ENCODE measurements at places on chromosomes 2 and 18.
A peak's percentile ranks its signal among the peaks of the same experiment; 100 is the strongest.

DNA sequence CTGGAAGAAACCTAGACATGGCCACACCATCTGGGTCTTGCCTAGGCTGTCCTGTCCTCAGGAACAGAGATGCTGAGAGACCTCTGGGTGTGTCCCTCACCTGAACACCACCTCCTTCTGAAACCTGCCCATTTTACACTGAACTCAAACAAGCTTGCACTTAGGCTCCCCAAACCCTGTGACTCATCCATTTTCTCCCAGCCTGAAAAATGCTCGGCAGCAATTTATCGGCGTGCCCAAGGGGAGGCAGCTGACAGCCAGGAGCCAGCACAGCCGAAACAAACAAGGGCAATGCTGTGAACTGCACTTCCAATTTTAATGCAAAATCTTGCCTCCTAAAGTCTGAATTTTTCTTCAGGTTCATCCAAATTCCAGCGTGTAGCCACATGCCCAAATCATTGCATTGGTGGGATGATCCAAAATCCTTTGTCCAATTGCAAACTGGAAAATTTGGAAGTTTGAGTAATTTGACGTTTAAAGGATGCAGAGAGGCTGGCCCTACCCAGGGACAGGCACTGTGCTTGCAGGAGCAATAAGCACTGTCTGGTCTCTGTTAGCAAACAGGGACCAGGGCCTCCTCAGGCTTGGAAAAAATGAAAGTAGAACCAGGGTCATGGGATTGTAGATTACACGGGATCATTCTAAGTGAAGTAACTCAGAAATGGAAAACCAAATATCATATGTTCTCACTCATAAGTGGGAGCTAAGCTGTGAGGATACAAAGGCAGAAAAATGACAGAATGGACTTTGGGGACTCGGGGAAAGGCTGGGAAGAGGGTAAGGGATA is 67.7 kb downstream of the GALNT14 start:
- DNase-seq, result peak; percentile 49

- no peak for DNase-seq
Measured at GRCh38 chr2:207352978-207353671, 176.6 kb upstream of the CREB1 start.

GRCh38 chr2:221170548-221170947 is 401.6 kb downstream of the EPHA4 start:
- no peak for DNase-seq

DNA sequence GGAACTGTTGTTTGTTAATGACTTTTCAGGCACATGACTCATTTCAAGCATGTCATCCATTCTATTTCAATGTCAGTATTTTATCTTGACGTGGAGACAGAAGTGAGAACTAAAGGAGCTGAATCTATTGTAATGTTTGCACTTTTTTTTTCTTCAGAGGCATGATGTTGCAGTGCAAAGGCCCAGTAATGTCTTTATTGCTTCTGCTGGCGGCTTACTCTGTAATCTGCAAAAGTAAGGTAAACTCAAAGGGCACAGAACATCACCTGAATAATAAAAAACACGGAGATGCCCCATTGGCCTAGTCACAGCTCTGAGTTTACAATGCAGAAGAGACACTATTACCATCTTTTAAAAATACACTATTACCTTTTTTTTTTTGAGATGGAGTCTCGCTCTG is 2.4 kb upstream of the CNNM3 start:
- no peak for DNase-seq

GRCh38 chr2:230423851-230424458 is 8.0 kb downstream of the SP100 start:
- DNase-seq, result no peak

- DNase-seq, result no peak
Measured at GRCh38 chr2:128593879-128594650, 275.4 kb upstream of the HS6ST1 start.

DNA sequence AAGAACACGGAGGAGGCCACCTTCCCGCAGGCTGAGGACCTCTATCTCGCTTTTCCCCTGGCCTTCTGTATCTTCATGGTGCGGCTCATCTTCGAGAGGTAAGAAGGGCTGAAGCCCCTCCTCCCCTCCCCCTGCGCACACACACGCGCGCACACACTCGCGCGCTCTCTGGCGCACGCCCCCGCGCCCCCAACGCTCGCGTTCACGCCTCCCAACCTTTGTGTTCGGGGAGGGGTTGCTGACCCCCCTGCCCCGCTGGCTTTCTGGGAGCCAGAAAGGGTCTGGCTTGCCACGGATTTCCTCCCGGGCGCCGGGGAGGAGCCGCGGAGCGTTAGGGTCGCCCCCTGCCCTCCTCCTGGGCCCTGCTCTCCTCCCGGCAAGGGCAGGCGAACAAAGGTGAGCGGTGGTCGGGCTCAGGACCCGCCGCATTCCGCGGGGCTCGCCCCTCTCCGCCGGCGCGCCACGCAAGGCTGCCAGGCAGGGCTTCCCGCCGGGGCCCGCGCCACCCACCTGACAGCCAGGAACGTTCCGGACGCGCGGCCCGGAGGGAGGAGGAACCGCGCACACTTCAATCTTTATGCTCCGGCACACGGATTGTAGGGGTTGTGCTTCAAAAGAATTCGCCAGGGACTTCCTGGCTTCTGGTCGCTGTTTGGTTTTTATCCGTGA is 583 bp downstream of the CERS6 start:
- peak; percentile 62 for DNase-seq

- DNase-seq, result no peak
Measured at GRCh38 chr18:57437766-57438671, 2.8 kb downstream of the ONECUT2 start.

DNA sequence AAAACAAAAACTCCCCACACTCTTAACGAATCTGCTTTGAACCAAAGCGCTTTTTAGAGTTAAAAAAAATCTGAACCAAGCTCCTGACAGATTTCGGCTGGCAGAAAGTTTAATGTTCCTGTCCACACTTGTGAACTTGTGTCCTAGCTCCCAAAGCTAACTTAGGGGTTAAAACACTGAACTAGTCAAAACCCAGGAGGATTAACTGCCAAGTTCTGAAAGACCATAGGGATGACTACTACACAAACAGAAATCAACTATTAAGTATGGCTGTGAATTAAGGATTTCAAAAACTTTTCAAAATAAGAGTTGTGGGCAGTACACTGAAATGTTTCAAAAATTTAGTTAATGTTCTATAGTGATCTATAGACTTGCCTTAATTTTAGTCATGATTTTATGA is 26.2 kb upstream of the CDKL4 start:
- no peak for DNase-seq

- no peak for DNase-seq
Measured at GRCh38 chr2:84713441-84713840, 167.4 kb downstream of the TRABD2A start.

- DNase-seq, result no peak
Measured at GRCh38 chr2:233371641-233372040, 17.3 kb downstream of the DGKD start.

DNA sequence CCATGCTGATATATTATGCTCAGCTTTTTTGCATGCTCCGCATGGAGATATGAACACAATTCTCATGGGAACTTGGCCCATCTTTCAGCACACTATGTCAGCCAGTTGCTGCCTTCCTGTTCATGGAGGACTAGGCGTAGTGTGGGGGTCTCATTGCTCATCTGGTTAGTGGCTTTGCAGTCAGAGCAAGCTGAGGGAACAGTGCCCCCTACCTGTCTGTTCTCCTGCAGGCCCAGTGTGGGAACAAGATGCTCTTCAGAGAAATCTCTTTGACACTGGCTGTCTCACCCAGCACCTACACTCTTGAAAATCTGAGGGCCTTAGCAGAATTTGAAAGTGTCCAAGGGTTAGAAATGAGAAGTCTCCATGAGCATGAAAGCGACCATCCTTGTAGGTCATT is 47.1 kb downstream of the SPTBN1 start:
- no peak for DNase-seq

DNA sequence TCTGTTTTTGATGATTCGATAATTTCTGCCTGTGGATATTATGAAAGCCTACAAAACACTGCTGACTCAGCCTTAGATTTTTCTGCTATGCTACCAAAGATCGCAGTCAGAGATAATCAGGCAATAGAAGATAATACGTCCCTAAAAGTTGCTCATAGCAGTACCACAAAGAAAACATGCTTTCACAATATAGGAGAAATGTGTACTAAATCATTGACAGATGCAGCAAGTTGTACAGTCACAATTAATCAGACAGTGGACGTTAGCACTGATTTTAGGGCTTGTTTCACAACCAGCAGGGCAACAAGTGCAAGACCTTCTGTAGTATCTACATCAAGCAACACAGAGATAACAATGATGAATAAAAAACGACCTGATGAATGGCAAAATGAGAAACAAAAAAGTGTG is 19.5 kb downstream of the RBM44 start:
- no peak for DNase-seq

GRCh38 chr2:126914811-126915500 is 16.3 kb downstream of the TEX51 start:
- DNase-seq, result no peak

- DNase-seq, result no peak
Measured at GRCh38 chr2:200431996-200432705, 77.7 kb downstream of the KCTD18 start.

GRCh38 chr18:29712785-29713184 is 1329.8 kb downstream of the DSC3 start:
- DNase-seq, result no peak

DNA sequence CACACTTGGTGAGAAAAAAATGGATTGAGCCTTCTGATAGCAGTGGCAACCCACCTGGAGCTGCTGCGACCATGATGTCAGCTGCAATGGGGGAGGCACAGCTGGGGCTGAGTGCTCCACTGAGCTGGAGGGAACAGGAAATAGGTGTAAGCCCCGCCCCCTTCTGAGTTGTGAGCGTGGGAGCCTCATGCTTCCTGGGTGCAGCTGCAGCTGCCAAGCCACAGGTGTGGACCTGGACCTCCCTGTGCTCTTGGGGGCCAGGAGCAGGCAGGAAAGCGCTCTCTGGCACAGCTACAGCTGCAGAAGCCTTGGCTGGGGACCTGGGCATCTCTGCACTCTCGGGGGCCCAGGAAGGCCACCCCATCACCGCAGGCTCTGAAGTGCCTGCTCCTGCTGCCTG is 970.6 kb downstream of the DCDC2C start:
- DNase-seq, result no peak

GRCh38 chr2:128198656-128199055 is 107.7 kb downstream of the UGGT1 start:
- DNase-seq, result no peak

- no peak for DNase-seq
Measured at GRCh38 chr2:26848336-26849055, 564 bp downstream of the DPYSL5 start.

DNA sequence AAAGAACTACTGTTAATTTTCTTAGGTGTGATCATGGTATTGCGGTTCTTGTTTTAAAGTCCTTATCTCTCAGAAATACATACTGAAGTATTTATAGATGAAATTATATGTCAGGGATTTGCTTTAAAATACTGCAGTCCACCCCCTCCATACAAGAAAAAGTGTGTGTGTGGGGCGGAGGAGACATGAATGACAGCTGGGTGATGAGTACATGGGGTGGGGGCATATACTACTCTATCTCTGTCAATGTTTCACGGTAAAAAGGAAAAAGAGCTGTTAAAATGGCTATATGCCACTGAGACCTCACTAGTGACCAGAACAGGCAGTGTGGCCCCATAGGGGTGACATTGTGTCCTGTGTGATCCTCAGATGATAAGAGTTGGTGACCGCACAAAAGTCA is 54.1 kb downstream of the SPRED2 start:
- DNase-seq, result no peak

GRCh38 chr2:225456619-225457260 is 57.2 kb downstream of the NYAP2 start:
- DNase-seq, result no peak

DNA sequence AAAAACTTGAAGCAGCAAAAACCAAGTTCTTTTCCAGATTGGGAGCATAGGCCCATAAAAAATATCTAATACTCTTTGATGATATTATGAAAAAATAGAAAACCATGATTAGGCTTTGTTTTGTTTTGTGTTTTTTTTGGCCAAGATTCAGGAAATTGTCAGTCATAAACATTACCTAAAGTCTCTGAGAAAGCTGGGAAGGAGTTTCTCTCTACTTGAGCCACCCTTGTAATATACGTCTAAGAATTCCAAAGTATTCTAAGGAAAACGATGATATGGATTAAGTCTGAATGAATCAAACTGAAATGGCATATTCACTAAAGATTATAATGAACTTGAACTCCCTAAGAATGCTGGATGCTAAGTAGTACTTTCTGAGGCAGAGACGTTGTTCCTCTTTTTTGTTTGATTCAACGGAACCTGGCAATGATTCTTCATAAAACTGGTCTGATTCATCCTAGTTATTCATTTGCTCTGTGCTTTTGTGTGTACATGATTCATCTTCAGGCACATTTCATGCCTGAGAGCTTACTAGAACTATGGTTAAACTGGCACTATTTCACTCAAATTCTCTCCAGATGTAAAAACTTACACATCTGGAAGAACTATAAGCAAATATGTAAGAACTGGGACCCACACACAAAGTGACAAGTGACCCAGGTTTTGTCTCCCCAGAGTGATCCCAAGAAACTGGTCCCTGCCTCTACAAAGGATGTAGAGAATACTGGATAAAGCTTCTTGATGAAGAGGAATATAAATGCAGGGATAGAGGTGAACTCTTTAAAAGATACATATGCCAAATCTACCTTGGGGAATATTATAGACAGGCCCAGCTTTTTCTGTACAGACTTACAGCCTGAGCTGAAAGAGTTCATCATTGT is 159.7 kb downstream of the DOCK10 start:
- DNase-seq, result no peak

- no peak for DNase-seq
Measured at GRCh38 chr2:240397924-240398645, 37.4 kb upstream of the GPC1 start.

DNA sequence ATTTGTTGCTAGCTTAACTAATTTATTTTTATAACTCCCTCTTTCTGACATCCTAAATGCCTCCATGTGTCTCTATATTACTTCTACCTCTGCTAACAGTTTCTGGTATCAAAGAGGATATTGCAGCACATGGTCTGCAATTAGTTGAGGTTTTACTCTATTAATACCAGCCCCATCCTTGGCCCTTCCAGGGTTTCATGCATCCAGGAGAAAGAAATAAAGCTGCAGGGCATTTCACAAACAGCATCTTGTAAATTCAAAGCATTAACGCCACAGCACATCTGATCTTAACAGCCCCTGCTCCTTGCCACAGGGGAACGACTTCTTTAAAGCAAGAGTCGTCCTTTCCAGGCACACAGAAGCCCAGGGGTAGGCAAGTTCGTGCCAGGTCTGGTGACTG is 258.9 kb downstream of the ICOS start:
- DNase-seq, result no peak

DNA sequence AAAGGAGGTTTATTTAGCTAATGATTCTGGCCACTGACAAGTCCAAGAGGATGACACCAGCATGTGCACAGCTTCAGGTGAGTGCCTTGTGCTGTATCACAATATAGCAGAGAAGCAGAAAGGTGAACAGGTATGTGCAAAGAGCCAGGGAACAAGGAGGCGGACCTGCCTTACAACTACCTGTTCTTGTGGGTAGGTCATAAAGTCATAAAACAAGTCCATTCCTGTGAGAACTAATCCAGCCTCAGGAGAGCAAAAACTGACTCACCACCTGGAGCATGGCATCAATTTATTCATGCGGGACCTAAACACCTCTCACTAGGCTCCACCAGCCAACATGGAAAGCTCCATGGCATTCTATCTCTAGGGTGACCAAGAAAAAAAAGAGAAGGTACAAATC is 234.2 kb downstream of the ASXL3 start:
- no peak for DNase-seq

Measured in natural killer cell treated with Interleukin-12 subunit alpha and Interleukin-12 subunit beta and Interleukin-15 and Interleukin-18, amount 100 ng/mL, for 72 hours (primary cell).